ELF-1 (cell line): ENCODE measurements at places on chromosomes 2 and 18.

DNA sequence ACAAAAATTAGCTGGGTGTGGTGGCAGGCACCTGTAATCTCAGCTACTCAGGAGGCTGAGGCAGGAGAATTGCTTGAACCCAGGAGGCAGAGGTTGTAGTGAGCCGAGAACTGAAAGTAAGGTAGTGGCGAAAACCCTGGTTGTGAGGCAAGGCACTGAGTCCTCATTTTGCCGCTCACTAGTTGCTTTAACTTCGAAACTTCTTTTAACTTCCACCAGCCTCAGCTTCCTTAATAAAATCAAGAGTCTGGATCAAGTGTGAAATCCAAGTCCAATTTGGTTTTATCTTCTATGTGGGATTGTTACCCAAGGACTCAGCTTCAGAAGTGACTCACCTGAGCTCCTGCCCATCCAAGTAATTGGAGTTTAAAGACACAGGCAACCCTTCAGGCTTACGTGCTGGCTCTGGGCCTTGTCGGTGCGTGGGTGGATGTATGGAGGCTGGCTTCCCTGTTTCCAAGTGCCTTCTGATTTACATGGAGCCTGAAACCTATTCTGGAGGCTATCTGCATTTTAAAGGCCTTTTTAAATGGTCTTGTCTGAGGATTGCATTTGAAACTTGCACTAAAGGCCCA, 374.2 kb upstream of the ID2 start:
- DNase-seq: peak; percentile 20

GRCh38 chr2:127584516-127585033, 49.1 kb downstream of the MYO7B start:
- no peak for DNase-seq

DNA sequence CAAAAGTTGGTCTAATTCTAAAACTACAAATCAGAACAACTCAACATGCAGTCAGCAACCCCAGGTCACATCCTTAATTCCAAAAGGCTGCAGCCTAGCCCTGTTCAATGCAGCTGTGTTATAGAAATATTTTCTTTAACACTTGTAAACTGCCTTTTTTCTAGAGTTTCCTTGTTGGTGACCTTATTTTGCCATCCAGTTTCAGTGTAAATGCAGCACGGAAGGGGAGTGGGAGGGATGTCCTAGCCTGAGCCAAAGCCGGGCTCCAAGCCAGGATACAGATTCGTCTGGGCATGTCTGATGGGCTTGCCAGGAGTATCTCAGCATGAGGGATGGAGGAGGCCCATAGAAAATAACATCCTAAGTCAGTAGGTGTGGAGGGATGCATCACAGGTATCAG, 17.7 kb upstream of the SP3 start:
- no peak for DNase-seq

- no peak for DNase-seq
Observed at GRCh38 chr18:68548904-68549870, 165.7 kb downstream of the TMX3 start.

- peak; percentile 27 for DNase-seq
Observed at GRCh38 chr2:190627448-190628412, 21.2 kb upstream of the NAB1 start.

DNA sequence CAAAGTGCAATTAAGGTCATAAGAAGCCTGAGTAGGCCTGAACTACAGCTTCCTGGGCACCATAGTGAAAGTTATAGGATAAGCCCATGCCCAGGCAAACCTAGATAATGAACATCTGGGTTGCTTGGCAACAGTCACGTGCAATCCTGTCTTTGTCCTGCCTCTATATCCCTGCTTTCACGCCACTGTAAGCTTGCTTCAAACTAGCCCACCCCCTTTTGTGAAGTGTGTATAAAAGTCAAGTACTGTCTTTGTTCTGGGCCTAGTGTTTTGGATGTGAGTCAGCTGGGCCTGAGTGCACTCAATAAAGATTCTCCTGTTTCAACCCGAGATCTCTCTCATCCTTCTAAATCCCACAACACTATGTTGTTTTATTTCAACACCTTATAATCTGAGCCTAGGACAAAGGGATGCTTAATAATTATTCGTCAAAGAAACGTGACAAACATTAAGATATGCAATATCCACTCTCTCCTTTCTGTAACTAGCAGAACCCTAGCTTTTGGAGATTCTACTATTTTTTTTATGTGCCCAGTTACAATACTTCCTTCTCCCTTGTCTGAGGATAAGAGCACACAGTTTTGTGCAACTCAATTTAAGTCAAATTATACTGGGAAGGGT, 927.8 kb downstream of the SUCLG1 start:
- DNase-seq: no peak

- DNase-seq: no peak
Observed at GRCh38 chr2:149029307-149029965, 9.1 kb upstream of the LYPD6B start.

GRCh38 chr2:75647771-75648170, 1.2 kb downstream of the MRPL19 start:
- DNase-seq: peak; percentile 22

GRCh38 chr18:52312346-52312745, 27.7 kb upstream of the DCC start:
- no peak for DNase-seq

DNA sequence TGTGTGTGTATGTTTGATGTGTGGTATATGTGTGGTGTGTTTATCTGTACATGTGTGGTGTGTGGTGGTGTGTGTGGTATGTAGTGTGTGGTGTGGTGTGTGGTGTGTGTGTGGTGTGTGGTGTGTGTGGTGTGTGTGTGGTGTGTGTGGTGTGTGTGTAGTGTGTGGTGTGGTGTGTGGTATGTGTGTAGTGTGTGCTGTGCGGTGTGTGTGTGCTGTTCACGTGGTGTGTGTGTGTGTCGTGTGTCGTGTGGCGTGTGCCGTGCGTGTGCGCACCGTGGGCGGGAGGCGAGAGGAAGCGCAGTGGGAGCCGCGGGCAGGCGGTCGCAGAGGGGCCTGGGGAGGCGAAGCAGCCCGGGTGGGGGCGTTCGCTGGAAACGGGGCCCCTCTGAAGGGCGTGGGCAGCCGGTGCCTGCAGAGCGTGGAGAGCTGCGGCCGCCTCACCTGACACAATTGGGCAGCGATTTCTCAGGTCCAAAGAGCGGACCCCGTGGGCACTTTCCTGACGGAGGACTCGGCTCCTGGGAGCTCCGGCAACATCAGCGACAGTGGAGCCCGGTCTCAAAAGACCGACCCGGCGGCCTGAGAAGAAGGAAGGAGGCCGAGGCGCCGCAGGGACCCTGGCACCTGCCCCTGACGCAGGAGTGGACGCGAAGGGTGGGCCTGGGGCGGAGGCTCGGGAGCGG, 741.1 kb upstream of the SALL3 start:
- peak; percentile 32 for DNase-seq

- no peak for DNase-seq
Observed at GRCh38 chr2:202762556-202762955, 109.0 kb downstream of the ICA1L start.

DNA sequence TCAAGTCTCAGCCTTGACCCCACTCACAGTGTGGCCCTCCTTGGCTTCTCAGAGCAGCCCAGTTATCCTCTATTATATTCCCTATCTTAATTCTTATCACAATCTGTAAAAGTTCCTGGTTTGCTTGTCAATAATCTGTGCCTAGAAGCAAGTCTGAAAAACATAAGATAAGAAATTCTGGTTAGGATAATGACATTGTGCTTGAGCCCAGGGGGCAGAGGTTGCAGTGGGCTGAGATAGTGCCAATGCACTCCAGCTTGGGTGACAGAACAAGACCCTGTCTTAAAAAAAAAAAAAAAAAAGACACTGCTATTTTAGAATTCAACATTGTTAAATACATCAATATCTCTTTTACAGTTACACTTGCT, 63.9 kb downstream of the TMEM131 start:
- DNase-seq: no peak

GRCh38 chr18:2387588-2387987, 183.7 kb downstream of the METTL4 start:
- no peak for DNase-seq

GRCh38 chr18:72948439-72948838, 80.7 kb upstream of the NETO1 start:
- DNase-seq: no peak

DNA sequence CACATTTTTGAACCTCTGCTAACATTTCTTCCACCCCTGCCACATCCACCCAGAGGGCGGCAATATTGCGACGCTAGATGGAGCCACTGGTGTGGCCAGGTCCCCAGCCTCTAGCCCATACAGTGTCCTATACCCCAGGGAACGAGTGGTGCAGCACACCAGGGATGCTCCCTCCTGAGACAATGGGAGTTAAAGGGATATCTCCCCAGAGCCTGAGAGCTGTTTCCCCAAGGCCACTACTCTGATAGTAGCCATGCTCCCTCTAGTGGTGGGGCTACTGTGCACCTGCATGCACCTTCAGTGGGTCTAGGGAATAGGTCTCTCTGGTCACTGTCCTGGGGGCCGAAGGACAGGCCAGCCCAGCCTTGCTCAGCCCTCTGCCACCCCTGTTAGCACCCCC, 336.4 kb upstream of the FSHR start:
- peak; percentile 58 for DNase-seq

DNA sequence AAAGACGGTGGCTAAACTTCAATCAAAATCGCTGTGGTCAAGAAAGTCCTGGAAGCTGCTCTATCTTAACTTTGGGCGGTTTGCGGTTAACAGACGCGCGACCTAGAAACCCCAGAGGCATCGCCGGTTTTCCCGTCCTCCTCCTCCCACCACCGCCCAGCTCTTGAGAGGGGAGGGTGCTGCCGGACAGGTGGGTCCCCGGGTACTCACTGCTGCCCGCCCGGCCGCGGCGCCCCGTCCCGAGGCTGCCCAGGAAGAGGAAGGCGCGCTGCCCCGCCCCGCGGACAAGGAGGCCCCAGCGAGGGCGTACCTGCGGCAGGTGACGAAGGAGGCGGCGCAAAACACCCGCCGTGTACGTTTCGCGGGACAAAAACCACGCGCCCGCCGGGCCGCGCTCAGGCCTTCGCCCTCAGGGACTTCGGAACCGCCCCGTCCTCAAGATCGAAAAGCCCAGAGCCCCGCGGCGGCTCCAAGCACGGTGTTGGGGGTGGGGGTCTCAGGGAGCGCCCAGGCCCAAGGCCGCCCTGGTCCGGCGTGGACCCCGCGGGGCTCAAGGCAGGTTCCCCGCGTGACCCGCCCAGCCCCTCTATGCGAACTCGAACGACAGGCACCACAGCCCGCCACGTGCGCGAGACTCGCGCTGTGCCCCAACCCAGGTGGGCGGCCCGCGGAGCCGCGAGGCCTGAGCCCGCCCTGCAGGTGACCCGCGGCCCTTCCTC, at the start of gene SH3YL1:
Gene SH3YL1 (minus strand): TSS at position 259 of the 719 bp plus-strand sequence. CDS start 48 bp downstream, at position 211.
- DNase-seq: peak; percentile 55

- DNase-seq: no peak
Observed at GRCh38 chr2:58228299-58228698, 12.8 kb downstream of the FANCL start.

DNA sequence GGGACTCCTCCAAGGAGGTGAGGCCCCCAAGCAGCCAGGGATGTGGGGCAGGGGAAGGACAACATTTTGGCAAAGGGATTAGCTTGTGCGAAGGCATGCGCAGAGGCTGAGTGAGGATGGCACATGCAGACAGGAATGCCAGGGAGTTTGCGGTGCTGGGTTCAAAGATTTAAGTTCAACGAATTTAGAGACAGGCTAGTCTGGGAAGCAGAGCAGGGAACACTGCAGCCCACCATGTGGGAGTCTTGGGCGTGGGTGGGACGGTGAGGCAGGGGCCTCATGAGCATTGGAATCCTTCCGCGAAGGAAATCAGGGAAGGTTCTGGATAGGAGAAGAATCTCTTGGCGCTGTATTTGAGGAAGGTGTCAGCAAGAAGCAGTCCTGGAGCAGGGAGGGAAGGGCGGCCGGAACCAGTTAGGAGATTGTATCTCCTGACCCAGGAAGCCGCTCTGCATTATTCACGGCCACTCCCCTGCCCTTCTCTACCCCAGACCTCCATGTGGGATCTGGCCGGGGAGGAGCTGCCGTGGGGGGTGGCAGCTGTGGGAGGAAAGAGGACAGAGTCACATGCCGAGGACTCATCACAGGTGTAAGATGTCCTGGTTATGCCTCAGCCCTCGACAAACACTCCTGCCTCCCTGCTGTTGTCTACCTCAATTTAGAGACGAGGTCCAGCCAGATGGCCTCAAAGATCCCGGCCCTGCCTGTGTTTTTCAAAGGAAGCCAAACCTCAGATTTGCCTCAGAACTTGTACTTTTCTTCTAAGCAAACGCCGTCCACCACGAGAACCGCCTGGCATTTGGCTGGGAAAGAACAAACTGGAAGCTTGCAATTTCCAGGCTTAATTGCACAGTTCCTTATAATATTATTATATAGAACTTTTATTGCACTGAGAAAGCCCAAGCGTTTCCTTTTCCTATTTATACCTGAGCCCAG, 123.7 kb upstream of the SMAD2 start:
- DNase-seq: peak; percentile 67

DNA sequence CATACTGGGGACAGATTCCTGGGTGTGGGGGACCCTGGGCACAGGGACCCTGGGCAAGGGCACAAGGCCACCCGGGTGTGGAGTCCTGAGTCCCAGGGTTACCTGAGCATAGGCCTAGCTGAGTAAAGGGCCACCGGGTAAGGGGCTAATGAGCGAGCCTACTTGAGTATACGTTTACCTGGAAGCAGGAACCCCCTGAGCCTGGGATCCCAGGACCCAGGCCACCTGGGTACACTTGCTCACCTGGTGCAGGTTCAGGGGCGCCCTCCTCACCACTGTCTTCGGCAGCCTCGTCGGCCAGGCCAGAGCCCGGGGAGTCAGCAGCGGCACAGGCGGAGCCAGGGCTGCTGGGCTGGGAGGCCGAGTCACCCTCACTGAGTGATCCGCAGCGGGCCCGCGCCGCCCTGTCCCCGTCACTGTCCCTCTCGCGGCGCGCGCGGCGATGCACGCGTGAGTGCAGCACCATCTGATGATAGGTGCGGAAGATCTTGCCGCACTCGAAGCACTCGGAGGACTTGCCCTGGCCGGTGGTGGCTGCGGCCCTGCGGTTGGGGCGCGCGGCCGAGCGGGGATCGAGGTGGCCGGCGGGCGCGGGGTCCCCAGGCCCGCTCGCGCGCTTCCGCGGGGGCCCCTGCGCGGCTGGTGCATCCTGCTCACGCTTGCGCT, 53.9 kb downstream of the ZNF516 start:
- no peak for DNase-seq

DNA sequence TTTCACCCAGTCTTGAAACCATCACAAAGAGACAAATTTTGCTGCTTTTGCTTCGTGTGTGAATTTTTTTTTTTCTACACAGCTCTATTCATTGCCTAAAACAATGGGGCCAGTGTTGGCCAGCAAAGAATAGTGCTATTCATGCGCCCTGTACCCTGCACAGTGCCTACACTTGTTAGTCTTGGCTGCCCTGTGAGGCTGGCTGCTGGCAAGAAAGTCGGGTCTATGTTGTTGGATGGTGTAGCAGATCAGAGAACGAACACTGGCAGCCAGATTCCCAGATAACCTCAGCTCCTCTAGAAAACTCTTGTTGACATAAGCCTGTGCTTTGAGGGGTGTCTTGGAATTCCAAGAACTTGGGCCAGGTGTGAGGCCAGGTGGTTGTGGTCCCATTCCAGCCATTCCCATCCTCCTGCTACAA, 455.7 kb upstream of the TCF4 start:
- peak; percentile 47 for DNase-seq
